Keratinocyte (primary cell): ENCODE measurements at places on chromosomes 4 and X. TPM values are rescaled to one million over a fixed set of nuclear protein-coding genes. Genes with fewer than 3 reads are reported as not detected.

Gene SH3D19
- polyA plus RNA-seq, result 19.4 to 24.8 TPM (median 22.8 TPM) in 3 replicates

Gene TLL1
- polyA plus RNA-seq, result 1.4 to 1.7 TPM (median 1.5 TPM) in 3 replicates

Gene ZNF81
- polyA plus RNA-seq, result 3.8 to 5.0 TPM (median 5.0 TPM) in 3 replicates

Gene NEIL3
- polyA plus RNA-seq, result 0.82 to 7.6 TPM (median 5.6 TPM) in 3 replicates

Gene TCEAL5
- polyA plus RNA-seq, result not detected in 3 replicates

Gene PRDM8
- 3.1 to 4.3 TPM (median 3.5 TPM) in 3 replicates for polyA plus RNA-seq

Gene CXCL1
- 12.0 to 40.7 TPM (median 35.5 TPM) in 3 replicates for polyA plus RNA-seq

Gene MAB21L2
- not detected in 3 replicates for polyA plus RNA-seq

Gene WDFY3
- 24.8 to 34.2 TPM (median 28.5 TPM) in 3 replicates for polyA plus RNA-seq

Gene QDPR
- polyA plus RNA-seq, result 42.1 to 65.6 TPM (median 65.6 TPM) in 3 replicates

Gene MANBA
- 9.3 to 10.7 TPM (median 10.2 TPM) in 3 replicates for polyA plus RNA-seq

Gene FOXP3
- 0.05 to 0.12 TPM (median 0.06 TPM) in 3 replicates for polyA plus RNA-seq

Gene SYN1
- 0.07 to 0.36 TPM in 2 of 3 replicates, not detected in the other for polyA plus RNA-seq

Gene CCDC160
- polyA plus RNA-seq, result not detected in 3 replicates

Gene MXRA5
- polyA plus RNA-seq, result 6.5 to 12.9 TPM (median 7.0 TPM) in 3 replicates

Gene MSANTD1
- 0.05 to 0.13 TPM in 2 of 3 replicates, not detected in the other for polyA plus RNA-seq
